Stimulated activated CD8-positive, alpha-beta memory T cell treated with anti-CD3 and anti-CD28 coated beads, Interleukin-7, amount 100 ng/mL, for 1 hour (primary cell): ENCODE measurements at places on chromosomes 6 and 20.

- no peak for DNase-seq
Observed at GRCh38 chr20:53774461-53775203, 181.0 kb upstream of the ZNF217 start.

GRCh38 chr6:126640356-126640755 lies 300.4 kb downstream of the CENPW start:
- DNase-seq, result no peak

DNA sequence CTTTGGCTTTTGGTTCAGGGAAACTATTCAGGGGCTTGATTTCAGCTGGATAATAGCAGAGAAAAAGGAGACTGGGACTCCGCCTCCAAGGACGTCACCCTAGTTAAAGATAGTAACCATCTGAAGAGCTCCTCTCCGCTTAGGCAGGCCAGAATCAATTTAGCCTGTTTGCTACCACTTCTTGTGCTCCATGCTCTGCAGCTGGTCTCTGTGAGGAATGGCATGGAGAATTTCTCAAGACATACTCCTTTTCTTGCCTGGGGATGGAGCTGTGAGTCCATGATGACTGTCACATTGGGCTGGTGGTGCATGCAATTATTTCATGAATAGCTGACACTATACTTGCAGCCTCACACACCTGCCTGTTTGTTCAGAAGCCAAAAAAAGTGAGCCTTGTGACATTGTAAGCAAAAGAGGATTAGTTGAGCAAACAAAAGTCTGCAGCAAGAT lies 61.4 kb downstream of the TXLNB start:
- DNase-seq, result no peak

DNA sequence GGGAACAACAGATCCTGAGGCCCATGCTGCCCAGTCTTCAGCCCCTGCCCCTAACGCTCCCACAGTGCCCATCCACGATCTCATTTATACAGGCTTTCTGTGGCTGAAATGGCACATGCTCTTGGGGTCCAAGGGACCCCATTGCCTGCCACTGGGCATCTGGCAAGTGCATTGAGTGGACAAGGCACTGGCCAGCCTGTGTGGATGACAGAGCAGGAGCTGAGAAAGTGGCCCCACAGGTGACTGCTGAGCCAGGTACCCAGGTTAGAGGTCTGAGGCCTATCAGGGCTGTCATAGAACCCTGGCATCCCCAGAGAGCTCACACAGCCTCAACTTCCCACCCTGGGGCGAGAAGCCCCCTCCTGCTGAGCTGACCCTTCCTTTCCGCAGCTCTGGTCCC lies 86.0 kb upstream of the NXT1 start:
- no peak for DNase-seq

- no peak for DNase-seq
Observed at GRCh38 chr6:116492331-116493067, 18.9 kb upstream of the CALHM5 start.

DNA sequence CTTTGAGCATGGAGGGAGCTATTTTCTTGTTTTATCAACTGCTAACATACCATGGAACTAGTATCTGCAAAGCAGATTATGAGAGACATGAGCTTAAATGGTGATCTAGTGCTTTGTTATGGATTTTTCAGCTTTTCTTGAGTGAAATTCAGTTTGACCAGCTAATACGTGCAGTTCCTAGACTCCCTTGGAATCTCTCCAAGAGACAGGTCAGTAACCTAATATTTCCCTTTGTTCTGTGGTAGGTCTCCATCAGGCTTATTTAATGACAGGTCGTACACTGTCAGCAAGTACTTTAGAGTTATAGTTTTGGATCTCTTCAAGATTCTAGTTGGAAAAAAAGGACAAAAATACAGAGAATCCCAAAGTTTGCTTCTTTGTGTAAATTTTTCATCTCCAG lies 43.9 kb downstream of the HDAC2 start:
- no peak for DNase-seq

DNA sequence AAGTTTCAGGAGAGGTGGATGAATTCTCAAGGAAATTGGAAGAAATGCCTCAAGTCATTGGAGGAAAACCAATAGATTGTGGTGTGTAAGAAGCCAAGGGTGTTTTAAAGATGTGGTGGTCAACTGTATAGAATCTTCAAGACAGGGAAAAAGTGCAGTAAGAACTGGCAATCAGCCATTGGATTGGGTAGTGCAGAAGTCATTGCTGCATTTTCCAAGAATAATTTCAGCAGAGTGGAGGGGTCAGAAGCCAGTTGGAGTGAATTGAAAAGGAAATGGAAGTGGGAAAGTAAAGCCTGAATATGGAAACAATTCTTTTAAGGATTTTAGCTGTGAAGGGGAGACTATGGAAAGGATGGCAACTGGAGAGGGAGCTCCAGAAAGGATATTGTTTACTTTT lies 128.2 kb upstream of the TMEM170B start:
- DNase-seq, result no peak

GRCh38 chr6:116667623-116668022 lies 943 bp downstream of the ZUP1 start:
- no peak for DNase-seq

GRCh38 chr6:31889331-31889972 lies 8.0 kb downstream of the EHMT2 start:
- DNase-seq, result no peak

DNA sequence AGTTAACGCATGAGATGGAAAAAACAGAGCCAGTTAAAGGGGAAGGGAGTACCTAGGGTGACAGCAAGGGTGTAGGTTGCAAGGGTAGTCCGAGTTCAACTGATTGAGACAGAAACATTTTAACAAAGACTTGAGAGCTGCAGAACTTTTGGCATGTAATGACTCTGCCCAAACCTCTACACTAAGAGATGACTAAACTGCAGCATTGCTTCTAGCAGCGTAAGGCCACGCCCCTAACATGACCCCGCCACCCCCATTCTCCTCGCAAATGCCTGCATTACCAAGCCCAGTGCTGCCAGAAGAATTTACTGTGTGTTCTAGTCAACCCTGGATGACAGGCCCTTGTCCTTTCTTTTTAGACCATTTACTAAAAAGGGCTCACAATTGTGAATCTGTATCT lies 6.3 kb upstream of the HINT3 start:
- no peak for DNase-seq

- no peak for DNase-seq
Observed at GRCh38 chr6:166959911-166960608, 3.7 kb upstream of the RNASET2 start.

GRCh38 chr6:107645740-107646139 lies 155.8 kb downstream of the SOBP start:
- no peak for DNase-seq

DNA sequence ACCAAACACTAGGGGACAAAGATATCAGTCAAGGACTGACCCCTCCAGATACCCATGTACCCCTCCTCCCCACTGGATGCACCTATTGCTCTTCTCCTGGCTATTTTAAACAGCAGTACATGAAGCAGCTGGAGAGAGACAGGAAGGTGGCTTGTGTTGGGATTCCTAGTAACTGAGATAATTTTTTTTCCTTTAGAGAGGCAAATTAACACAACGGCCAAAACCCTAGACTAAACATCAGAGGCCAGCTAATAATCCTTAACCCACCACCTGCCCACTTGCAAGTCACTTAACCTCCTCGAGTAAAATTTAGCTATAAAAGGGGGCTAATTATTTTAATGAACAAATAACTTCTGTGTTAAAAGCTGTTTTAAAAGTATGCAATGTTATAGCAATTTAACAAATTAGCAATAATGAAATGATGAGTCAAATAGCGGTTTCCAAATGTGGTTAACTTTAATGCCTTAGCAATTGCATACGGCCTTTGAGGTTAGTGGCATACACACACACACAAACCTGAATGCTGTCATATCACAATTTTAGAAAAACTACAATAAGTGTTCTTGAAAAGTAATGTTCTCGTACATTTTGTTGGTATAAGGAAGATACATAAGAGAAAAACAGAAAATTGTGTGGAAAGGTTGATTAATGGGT lies 151.7 kb downstream of the FRK start:
- DNase-seq, result no peak

DNA sequence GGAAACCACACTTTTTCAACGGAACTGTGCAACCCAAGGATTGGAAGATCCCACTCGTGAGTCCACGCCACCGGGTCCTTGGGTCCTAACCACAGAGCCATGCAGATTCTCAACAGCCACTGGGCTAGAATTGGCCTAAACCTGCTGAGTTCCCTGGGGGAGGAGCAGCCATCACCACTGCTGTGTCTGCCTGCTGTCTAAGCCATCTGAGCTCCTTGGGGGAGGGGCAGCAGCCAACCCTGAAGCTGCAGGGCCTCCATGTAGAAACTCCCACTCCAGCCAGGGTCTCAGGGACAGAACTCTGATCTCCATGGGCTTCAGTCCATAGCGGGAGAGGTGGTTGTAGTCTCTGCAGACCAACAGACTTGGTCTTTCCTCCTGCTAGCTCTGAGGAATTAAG lies 154.6 kb upstream of the VGLL2 start:
- DNase-seq, result no peak

DNA sequence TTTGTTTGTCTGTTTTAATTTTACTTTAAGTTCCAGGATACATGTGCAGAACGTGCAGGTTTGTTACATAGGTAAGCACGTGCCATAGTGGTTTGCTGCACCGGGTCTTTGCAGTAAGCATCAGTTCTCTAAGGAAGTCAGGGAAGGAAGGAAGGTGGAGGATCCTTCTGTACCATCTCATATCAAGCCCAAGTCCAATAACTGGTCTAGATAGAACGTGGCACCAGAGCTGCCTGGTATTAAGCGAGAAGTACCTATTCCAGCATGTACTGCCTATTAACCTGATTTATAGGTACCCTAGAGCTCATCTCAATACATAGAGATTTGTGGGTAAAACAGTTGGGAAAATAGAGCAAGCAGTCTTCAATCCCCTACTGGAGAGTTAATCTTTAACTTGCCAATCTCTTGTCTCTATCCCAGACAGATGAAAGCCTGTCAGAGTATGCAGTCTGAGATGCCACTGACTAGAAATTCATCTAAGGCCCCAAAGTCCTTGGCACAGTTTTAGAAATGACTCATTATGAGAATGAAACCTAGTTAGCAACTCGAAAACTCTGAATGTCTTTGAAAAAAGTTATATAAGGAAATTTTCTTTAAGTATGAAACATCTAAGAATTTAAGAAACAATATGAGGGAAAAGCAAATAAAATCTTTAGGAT lies 144.9 kb downstream of the TFAP2A start:
- DNase-seq, result no peak
